Muscle of leg (tissue), 16 donors: ENCODE measurements at places on chromosomes 4 and X. TPM values are rescaled to one million over a fixed set of nuclear protein-coding genes. Genes with fewer than 3 reads are reported as not detected.

The PFKFB1 gene
- total RNA-seq, result 0.35 TPM

The FGF13 gene
- total RNA-seq, result 66.8 TPM

DNA sequence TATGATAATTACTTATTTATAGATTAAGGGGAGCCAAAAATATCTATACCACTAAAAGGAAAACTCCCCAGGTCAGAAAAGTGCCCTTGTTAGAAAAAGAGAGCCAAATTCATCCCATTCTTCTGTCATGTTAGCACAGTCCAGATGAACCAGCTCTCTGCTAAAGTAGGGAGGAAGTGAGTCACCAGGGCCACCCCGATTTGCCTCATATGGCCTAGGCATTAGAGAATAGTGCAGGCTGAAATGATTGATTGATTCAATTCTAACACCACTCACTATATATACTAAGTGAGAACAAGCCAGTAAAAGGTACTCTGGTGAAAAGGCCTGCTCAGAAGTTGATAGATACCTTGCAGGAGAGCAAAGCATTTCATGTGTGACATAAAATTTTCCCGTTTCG is 94.5 kb downstream of the SRPX start:
- no peak for DNase-seq
- H3K27ac ChIP-seq, result no peak overlapping the region
- no peaks in the 10 kb centered on the region for H3K4me1 ChIP-seq
- H3K27me3 ChIP-seq, result peaks cover 6% of the 10 kb centered on the region

DNA sequence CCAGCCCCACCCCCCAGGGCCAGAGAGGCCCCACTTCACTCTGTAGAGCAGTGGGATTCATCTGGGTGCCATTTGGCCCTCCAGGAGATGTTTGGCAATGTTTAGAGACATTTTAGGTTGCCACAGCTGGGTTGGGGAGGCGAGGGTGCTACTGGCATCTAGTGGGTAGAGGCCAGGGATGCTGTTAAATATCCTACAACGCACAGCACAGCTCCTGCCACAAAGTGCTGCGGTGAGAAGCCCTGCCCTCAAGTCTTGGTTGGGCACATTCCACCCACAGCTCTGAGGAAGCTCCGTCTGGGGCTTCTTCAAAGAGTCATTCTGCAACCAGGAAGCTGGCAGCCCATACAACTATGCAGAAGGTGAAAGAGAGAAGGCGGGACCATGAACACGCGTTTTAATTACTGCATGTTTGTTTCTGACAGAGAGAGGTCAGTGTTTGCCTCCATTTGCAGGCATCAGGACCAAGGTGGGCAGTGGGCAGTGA is 48.1 kb upstream of the FAM9C start:
- peak; percentile 39 for DNase-seq
- H3K4me1 ChIP-seq, result peaks cover 6% of the 10 kb centered on the region
- no peak overlapping the region for H3K4me3 ChIP-seq
- H3K36me3 ChIP-seq, result no peaks in the 10 kb centered on the region

DNA sequence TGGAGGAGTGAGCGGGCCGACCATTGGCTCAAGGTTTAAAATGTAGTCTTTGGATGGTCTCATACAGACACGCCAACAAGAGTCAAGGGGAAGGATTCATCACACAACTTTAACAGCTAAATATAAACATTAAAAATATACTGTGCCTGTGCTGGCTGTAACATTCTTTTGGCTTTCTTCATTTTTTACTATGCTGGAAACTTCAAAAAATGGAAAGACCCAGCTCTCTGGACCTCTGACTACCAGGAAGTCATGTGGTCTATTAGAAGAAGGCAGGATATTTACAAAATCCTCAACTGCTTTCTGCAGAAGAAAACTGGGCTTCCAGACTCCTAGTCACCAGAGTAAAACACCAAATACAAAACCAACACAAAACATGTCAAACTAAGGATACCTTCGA is 49.8 kb upstream of the KLF3 start:
- no peak overlapping the region for H3K4me3 ChIP-seq
- H3K27me3 ChIP-seq, result no peaks in the 10 kb centered on the region
- peaks cover 8% of the 10 kb centered on the region for H3K4me1 ChIP-seq
- H3K36me3 ChIP-seq, result no peaks in the 10 kb centered on the region

DNA sequence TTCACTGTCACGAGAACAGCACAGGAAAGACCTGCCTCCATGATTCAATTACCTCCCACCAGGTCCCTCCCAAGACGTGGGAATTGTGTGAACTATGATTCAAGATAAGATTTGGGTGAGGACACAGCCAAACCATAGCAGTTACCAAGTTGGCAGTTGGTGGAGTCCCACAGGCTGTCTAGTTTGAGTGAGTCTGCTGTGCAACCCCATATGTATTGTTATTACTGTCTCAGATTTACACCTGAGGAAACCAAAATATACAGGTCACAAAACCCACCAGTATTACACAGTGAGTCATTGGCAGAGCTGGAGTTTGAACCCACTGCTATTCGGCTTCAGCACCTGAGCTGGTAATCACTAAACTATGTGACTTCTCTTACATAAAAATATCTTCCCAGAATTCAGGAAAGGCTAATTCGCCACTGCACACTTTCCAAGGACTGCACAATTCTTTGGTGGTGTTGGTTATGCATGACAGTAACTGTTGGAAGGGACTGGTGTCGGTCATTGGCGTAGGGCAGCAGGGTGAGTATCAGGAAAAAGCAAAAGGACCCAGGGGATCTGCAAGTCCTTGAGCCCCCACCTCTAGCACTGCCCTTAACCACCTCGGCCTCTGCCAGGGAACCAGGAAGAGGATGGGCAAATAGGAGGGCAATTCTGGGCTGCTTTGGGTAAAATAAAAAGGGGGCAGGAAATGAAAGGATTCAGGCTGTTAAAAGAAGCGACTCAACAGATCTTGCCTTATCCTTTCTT is 110.1 kb downstream of the USP46 start:
- no peaks in the 10 kb centered on the region for H3K36me3 ChIP-seq
- H3K27me3 ChIP-seq, result no peaks in the 10 kb centered on the region
- H3K4me1 ChIP-seq, result no peaks in the 10 kb centered on the region
- no peak for DNase-seq
- H3K27ac ChIP-seq, result no peak overlapping the region
- no peak overlapping the region for H3K4me3 ChIP-seq
